ENCODE measurements at places on chromosomes 7 and 10.

DNA sequence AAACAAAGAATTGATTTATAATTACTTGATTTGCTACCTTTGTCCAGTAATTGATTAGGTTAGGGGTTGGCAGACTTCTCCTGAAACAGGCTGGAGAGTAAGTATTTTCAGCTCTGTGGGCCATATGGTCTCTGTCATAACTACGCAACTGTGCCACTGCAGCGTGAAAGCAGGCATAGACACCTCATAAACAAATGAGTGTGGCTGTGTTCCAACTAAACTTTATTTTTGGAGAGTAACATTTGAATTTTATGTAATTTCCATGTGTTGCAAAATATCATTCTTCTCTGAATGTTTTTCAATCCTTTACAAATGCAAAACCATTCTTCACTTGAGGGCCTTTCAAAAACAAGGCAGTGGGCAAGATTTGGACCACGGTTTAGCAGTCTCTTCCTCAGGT lies 76.9 kb downstream of the GALNT17 start:
- peaks cover 2% of the 10 kb centered on the region for H3K27me3 ChIP-seq
- no peak overlapping the region for H3K4me3 ChIP-seq
- DNase-seq = no peak
- H3K27ac ChIP-seq = no peak overlapping the region

DNA sequence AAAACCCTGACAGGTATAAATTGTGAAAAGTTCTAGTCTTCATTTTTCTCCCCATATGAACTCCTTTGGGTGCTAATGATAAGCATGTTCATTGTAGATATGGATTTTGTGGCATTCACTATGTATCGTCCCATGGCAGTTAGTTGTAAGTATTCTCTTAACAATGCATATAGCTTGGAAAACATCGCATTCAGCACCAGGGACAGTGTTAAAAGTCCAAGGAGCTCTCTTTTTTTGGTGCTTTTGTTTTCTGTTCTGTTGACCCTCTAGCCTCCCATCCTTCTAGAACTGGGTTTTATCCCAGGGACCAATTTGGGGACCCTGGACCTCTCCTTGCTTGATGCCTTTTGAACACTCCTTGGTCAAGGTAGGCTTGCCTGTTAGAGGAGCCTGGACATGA lies 37.7 kb downstream of the INSYN2A start:
- H3K27ac ChIP-seq = no peak overlapping the region
- no peak overlapping the region for H3K4me3 ChIP-seq
- peaks cover 3% of the 10 kb centered on the region for H3K4me1 ChIP-seq
- no peak for DNase-seq
- H3K36me3 ChIP-seq = no peaks in the 10 kb centered on the region
- H3K27me3 ChIP-seq = no peaks in the 10 kb centered on the region

- DNase-seq = no peak
- H3K27ac ChIP-seq = no peak overlapping the region
- H3K27me3 ChIP-seq = peaks cover 53% of the 10 kb centered on the region
- H3K4me3 ChIP-seq = no peak overlapping the region
Measured at GRCh38 chr10:98097616-98098015, 36.8 kb upstream of the R3HCC1L start.

DNA sequence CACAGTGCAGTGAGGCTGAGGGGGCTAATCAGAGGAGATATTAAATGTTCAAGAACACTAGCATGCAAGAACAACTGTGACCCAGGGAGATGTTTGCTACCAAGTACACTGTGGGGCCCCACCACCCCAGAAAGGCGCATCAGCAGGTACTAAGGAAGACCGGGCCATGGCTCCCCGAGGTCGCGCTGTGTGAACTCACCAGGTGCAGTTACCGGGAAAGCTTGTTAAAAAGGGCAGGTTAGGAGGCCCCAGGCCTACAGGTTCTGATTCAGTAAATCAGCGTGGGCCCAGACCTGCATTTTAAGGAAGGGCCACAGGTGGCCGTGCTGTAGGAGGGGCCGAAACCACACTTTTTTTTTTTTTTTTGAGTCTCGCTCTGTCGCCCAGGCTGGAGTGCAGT lies 54.6 kb downstream of the TMEM209 start:
- DNase-seq = no peak
- H3K4me1 ChIP-seq = peaks cover 21% of the 10 kb centered on the region
- H3K27ac ChIP-seq = no peak overlapping the region
- peaks cover 3% of the 10 kb centered on the region for H3K36me3 ChIP-seq

DNA sequence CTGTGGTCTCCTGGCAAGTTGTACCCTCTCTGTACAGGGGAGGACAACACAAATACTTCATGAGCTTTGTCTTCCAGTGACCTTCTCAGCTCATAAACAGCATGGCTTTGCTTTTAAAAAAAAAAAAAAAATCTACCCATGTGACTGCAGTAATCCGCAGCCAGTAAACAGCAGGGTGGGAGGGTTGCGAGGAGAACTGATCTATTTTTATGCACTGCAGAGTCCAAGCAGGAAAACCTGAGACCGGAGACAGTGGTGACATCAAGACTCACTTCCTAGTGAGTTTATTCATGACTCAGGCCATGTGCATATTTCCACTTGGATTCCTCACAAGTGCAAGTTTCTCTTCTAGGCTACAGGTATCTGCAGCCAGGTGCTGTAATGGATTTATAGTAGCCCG lies 127.9 kb downstream of the NRF1 start:
- peaks cover 14% of the 10 kb centered on the region for H3K36me3 ChIP-seq
- H3K4me3 ChIP-seq = no peak overlapping the region
- H3K27me3 ChIP-seq = no peaks in the 10 kb centered on the region
- H3K4me1 ChIP-seq = peaks cover 38% of the 10 kb centered on the region
- no peak for DNase-seq
- peak overlapping the region; percentile 72 for H3K27ac ChIP-seq

All from mesothelial cell of epicardium (in vitro differentiated cells).